T follicular helper cell (primary cell): ENCODE measurements at places on chromosomes 13 and 19.

- DNase-seq: no peak
Observed at GRCh38 chr19:33640773-33641172, 19.0 kb downstream of the CHST8 start.

DNA sequence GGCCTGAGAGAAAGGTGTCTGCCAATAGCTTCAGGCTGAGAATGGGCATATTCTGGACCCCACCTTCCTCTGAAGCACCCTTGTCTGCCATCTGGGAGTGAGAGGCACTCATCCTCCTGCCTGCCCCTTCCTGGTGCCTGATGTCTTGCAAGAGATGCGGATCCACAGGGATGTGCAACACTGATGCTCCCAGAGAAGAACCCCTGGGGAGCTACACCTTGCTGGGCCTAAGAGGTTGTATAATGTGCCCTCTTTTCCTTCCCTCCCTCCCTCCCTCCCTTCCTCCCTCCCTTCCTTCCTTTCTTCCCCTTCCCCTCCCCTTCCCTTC, 34.6 kb downstream of the ADPRHL1 start:
- DNase-seq: no peak

GRCh38 chr13:100543872-100544602, 44.6 kb downstream of the GGACT start:
- DNase-seq: no peak

- DNase-seq: no peak
Observed at GRCh38 chr13:33452873-33453517, 167.4 kb upstream of the STARD13 start.
